Germinal center (tissue), 1 donor: ENCODE measurements at places on chromosomes 5 and 9.

DNA sequence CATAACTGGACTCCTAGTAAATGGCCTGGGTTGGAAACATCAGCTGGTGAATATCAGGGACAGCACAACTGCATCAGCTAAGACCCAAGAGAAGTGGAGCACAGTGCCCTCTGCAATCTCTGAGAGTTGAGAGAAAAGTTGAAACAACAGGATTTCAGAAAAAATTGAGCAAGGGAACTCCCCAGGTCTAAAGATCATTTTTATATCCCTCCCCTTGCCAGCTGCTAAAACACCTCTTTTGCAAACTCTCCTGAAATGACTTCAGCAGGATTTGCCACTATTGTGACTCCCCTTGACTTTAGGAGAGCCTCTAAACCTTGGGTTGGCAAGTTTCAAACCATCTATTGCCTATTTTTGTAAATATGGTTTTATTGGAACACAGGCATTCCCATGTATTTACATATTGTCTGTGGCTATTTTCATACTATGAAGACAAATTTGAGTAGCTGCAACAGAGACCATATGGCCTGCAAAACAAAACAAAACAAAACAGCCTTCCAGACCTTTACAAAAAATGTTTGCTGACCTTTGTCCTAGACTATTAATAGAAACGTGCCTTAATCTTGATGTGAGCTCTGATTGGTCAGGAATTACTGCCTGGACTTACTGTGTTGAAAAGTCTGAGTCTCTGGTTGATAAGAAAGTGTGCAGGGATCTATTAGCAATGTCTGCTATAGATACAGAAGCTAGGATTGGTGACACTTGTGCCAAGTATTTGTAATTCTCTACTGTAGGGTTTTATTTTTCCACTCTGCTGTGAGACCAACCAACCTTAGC, 37.7 kb upstream of the PLPPR1 start:
- no peak for DNase-seq

DNA sequence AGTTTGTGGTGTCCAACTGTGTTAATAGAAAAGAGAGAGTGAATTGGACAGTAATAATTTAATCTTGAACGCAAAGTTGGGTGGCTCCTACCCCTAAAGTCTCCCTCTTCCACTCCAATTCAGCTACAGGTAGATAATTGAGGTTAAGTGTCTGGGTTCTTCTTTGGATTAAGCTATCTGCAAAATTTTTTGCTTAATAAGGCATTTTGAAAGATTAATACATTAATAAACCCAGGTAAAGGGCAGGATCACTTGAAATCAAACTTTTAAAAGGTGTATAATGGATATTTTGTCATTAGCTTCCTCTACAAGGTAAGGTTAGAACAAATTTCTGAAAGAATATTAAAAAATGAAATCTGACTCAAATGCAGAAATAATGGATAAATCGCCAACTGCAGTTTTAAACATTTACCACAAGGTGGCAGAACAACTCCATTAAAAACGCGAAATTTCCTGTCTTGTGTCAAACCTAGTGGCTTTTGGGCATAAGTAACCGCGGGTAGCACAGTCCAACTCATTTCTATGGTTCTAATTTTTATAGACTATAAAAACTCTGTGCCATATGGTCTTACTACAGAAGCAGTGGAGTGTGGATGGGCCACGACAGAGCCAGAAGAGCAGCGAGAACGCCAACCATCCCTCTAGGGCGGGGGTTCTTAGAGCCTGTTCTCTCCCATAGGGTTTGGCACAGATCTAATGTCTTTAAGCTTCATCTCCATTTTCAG, 276.5 kb downstream of the ARHGEF28 start:
- DNase-seq: peak; percentile 21

DNA sequence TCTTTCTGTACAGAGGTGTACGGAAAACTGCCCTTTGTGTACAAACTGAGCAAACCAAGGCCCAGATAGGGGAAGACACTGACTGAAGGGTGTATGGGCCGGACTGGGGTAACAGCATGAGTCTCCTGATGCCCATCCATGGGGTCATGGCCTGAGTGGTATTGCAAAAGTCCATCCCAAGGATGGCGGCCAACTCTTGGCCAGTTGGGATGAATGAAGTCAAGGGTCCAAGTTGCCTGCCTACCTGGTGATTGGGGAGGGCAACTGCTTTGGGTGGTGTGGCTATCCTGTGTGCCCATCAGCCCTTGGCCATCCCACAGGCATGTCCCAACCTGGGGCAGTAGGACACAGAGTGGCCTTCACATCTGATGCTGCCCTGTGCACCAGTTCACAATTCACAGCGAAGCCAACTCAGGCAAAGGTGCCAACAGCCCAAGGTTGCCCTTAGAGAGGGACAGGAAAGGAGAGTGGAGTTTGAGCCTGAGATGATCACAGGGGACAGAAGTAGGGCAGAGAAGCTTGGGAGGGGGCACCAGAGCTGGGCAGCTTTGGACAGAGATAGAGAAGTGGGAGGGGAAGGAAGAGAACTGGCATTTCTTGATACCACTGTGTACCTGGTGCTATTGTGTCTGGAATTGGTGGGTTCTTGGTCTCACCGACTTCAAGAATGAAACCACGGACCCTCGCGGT, 46.6 kb downstream of the COL15A1 start:
- DNase-seq: no peak

DNA sequence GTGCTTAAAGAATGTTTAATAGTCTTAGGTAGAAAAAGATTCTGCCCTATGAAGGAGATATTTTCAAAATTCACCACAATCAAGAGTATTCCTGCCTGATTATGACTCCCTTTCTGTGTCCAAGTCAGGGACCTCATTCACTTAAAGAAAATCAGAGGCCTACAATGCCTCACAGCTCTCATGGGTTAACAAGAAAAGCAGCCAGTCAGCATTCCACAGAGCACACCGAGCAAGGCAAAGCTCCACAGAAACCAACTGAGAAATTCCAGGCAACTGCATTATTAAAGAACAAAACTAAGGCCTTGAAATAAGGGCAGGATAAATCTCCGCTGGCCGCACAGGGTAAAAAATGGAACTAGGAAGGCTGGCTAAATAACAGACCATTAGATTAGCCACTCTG, 161.1 kb downstream of the TARS1 start:
- DNase-seq: no peak

- DNase-seq: no peak
These were observed 254.8 kb downstream of the CDK5RAP2 start for GRCh38 chr9:120324996-120325642.

DNA sequence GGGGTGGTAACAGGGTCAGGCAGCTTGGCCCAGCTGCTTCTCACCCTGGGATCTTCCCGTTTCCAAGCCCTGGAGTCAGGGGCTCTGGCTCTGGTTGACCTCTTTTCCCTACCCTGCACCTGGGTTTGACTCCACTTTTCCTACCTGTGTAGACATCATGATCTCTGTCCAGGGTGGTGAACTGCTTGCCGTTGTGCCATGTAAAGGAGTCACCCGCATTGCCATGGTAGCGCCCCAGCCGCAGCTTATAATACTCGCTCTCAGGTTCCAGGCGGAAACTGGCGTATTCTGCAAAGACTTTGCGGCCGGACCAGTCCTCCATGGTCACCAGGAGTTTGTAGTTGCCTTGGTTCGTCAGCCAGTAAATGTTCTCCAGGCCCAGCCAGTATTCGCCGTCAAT, 30.9 kb downstream of the ANGPTL2 start:
- DNase-seq: no peak

- DNase-seq: peak; percentile 4
These were observed 4.3 kb upstream of the EMB start for GRCh38 chr5:50445296-50445949.

GRCh38 chr5:138716456-138716924, 36.7 kb upstream of the CTNNA1 start:
- no peak for DNase-seq

- no peak for DNase-seq
These were observed 3.2 kb downstream of the NEK6 start for GRCh38 chr9:124260769-124261603.

DNA sequence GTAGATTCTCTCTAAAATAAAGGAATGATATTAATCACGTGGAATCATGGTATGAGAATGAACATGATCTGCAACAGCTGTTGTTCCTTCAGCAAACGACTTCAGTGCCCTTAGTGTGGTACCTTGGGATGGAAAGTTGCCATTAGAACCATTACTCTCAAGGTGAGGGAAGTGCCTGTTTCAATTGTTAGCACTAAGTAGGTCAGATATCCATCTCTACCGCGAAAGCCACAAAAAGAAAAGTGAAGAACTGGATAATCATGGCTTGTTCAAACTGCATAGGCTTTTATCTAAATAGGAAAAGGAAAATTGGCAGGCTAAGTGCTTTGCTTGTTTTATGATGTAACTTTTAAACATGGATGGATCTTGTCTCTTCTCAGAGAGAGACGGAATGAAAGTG, 380.7 kb downstream of the MRPS30 start:
- DNase-seq: no peak

GRCh38 chr5:96173366-96173765, 211.7 kb upstream of the ELL2 start:
- no peak for DNase-seq

GRCh38 chr5:113223831-113224604, 210.8 kb downstream of the TSSK1B start:
- no peak for DNase-seq

DNA sequence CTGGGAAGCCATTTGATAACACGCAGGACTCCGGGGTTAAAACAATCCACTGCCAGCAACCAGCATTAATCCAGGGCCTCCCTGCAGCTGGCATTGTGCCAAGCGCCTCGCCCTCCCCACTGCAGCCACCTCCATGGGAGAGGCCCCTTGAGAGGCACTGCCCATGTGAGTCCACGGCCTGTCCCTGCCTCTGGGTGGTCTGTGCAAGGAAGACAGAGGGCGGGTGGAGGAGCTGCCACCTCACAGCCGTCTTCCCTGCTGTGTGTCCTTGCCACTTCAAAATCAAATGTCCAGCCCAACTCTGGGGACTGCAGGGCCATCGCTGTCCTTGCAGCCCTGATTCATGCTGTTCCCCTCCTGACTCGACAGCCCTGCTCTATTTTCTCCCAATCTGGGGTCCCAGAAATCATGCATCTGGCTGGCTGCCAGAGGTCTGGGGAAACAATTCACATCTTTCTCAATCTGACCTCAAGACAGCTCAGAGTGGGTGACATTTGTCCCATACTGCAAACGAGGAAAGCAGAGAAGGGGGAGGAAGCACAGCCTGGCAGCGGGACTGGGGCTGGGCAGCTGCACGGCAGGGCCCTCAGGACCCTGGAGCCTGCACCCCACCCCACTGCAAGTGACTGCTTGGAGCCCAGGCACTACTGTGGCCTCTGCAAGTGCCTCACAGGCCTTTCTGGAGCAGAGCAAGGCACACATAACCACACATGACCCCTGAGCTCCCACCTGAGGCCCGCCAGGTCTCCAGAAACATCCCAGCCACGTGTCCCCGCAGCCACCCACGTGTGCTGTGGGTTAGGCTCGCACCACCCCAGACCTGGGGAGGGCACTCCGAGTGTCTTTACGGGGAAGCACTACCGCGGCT, 15.7 kb downstream of the BRD3OS start:
- DNase-seq: no peak

- peak; percentile 18 for DNase-seq
These were observed 424.7 kb downstream of the RAB3C start for GRCh38 chr5:59007460-59008063.

DNA sequence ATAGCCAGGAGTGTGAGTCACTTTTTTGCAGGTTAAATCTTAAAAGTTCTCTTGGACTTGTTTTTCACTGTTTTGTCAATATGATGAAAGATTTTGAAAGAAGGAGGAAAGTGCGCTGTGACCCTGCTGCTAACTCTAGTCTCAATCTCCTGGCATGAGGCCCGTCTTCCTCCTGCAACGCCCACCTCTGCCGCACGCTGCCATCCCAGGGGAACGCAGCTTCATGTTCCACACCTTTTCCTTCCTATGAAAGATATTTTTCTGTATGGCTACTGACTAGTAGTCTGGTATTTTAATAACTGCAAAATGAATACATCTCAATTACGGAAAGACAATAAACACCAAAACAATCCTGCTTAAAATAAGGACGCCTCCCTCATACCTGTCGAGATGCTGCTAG, 8.3 kb downstream of the PPIC start:
- no peak for DNase-seq

- DNase-seq: no peak
These were observed 23.0 kb downstream of the RFX3 start for GRCh38 chr9:3502560-3503398.

GRCh38 chr9:132498531-132499210, 83.7 kb upstream of the BARHL1 start:
- DNase-seq: no peak

DNA sequence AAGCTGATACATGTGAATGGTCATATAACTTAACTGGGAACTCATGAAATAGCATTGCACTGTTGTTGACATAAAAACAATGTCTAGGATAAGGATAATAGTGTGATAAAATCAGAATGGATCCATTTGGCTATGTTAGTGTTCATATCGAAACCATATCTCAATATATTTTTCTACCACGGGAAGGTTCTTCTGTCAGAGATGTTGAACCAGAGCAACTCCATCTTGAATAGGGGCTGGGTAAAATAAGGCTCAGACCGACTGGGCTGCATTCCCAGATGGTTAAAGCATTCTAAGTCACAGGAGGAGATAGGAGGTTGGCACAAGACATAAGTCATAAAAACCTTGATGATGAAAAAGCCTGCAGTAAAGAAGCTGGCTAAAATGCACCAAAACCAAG, 56.3 kb downstream of the FNIP1 start:
- no peak for DNase-seq

DNA sequence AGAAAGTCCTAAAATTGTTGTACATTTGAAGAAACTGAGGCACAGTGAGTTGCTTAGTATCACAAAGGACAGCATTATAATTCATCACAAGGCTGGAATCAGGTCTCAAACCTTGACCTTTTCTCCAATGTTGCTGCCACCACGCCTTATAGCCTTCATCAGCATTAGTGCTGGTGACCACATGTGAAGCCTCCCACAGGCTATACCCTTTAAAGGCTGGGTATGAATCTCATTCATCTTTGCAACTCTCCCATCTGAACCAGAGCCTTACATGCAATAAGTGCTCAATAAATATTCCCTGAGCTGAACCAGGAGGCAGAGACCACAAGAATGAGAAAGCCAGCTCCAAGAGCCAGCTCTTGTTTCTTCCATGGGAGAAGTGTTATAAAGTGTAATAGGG, 104.7 kb downstream of the SPOCK1 start:
- DNase-seq: no peak

DNA sequence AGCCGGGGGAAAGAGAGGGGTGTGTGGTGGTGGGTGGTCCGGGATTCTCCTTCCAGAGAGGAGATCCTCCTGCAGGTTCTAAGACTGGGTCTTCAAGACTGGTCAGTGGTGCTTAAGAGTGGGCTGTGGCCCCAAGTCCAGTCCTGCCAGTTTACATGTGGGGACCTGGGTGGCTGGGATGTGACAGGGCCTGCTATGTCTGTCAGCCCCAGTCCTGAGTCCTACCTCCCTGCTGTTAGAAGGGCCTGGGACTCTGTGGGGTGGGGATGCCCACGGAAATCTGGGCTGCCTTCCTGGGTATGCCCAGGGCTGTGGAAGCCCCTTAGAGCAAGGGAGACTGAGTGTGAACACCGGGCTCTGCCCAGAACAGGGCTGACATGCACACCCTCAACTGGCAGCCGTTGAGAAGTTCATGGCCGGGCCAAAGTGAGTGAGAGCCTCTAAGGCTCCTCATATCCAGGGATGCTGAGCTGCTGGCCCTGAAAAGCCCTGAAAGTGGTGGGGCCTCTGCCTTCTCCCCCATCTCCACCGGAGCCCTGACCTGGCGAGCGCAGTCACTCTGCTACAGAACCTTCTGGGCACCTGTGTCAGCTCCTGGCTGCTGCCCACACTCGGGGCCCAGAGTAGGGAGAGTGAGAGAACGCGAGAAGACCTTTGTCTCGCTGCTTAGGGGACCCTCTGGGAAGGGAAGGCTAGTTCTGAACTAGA, 1.7 kb downstream of the PHF2 start:
- DNase-seq: no peak
